ENCODE measurements at places on chromosomes 11 and 22.

DNA sequence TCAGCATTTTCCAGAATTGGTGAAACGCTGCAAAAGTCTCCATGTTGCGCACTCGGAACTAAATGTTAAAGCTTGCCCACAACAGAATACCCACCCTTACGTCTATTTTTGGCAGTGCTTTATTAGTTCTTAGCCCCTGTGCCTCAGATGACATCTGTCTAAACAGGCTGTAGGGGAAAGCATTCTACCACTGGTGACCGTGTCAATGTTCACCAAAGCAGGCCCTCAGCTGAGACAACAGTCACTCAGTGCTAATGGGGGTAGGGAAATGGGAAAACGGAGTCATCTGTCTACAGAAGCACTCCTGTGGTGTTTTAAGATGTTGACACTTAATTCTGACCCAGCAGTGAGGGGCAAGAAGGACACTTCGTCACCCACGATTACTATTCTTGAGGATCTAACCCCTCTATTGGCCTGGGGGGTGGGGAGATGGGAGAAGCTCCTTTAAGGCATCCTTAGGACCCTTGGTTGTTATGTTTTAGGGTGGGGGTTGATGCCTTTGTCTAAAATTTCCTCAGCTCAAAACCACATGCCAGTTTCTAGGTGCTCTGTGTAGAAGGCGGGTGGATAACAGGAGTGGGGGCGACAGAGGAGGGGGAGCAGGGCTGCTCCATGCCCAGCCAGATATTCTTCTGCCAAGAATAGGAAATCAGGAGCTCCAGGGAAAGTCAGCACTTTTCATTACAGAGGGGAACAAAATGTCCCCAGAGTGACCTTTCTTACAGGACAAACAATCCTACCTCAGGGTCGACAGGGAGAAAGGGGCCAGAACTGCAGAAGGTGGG is 15.6 kb upstream of the MFRP start:
- no peak for DNase-seq

- DNase-seq, result no peak
Measured at GRCh38 chr11:1295086-1295485, 14.3 kb downstream of the TOLLIP start.

DNA sequence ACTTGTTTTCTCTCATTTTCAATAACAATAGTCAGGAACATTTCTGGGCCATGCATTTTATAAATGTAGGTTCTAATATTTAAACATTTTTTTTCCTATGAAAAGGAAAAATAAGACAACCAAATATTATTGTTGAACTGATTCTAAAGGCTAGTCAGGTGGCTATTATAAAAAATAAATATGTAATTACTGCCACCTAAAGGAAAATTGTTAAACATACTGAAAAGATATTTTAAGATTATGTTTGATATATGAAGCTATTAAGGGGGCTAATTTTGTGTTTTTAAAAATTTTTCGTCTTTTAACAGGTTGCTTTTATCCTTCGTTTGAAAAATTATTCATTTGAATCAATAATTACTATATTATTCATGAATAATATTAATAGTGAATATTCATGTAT is 62.2 kb upstream of the FDX1 start:
- no peak for DNase-seq

GRCh38 chr22:32818446-32819115 is 17.1 kb downstream of the TIMP3 start:
- no peak for DNase-seq

DNA sequence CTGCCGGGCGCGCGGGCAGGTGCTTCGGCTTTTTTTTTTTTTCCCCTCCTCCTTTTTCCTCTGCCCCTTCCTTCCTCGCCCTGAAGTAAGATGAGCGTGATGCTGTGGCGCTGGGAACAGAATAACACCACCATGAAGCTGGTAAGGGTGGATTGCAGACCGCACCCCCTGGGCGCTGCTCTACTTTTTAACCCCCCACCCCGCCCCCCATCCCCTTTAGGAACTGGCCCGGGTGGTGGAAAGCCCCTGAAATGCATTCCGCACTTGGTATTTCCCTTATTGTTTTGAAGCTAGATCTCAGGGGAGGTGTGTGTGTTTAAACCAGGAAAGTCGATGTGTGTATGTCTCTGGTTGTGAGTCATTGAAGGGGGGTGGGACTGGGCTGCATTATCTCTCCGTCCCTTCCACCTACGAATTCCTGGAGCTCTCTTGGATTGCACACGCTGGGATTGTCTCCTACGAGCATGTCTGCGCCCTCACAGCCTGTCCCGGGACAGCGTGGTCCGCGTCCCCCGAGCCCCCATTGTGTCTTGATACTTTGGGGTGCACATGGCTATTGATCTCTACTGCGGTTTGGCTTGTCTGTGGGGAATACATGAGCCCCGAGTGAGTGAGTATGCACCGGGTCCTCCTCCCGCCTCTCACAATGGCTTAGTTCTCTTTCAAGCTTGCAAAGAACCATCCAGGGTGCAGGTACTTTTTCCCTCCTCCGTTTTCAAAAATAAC is 64.9 kb downstream of the NAV2 start:
- no peak for DNase-seq

DNA sequence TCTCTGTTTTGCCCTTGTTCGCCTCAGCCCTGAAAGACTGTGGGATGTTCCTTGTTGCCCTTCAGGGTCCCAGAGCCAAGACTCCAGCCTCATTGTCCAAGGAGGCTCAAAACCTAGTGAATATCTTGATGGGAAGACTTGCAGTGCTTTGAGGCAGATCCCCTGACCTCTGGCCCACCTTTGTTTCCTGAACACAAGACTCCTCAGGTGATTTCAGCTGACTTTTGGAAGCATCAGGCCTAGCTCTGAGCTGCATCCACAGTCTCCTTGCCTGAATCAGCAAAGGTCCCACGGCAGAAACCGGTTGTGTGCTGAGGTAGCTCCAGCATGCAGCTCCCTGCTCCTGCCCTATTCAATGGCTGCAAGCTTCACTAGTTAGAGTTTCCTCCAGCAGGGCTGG is 159.3 kb upstream of the B3GAT1 start:
- no peak for DNase-seq

- no peak for DNase-seq
Measured at GRCh38 chr11:106070606-106071005, 6.5 kb downstream of the KBTBD3 start.

All from AG09309 (cell line).